Cerebellar nuclear complex (tissue), 1 donor: ENCODE measurements at places on chromosomes 16 and 17.

GRCh38 chr17:76241204-76241538 lies 878 bp upstream of the RNF157 start:
- no peak for DNase-seq

- DNase-seq: no peak
Observed at GRCh38 chr17:10337976-10338375, 34.8 kb downstream of the MYH13 start.

GRCh38 chr16:10122546-10122945 lies 59.7 kb downstream of the GRIN2A start:
- no peak for DNase-seq

- no peak for DNase-seq
Observed at GRCh38 chr17:72579990-72580320, 459.1 kb downstream of the SOX9 start.

DNA sequence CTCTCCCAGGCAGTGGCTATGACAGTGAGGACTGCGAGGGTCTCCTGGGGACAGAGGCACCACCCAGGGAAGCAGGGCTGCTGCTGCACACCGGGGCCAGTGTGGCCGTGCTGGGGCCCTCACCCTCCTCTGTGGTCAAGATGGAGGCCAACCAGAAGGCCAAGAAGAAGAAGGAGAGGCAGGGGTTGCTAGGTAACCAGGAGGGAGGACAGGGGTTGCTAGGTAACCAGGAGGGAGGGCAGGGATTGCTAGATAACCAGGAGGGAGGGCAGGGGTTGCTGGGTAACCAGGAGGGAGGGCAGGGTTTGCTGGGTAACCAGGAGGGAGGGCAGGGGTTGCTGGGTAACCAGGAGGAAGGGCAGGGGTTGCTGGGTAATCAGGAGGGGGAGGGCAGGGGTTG lies 55.2 kb downstream of the ACTG1 start:
- no peak for DNase-seq

DNA sequence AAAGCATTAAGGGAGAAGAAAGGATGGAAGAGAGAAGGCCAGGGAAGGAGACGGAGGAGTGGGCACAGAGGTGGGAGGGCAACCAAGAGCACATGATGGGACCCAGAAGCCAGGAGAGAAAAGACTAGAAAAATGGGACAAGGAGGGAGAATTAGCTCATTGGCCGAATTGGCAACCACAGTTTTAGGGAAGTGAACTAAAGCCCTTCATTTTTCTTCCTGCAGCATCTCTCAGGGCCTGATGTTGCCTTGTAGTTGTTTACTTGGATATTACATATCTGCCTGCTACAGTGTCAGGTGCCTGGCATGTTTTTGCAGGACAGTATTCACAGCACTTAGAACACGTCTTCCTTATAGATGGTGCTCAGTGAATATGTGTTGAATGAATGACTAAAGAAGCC lies 19.0 kb downstream of the EMP2 start:
- no peak for DNase-seq

- DNase-seq: no peak
Observed at GRCh38 chr17:29603109-29603674, 10.3 kb downstream of the ANKRD13B start.

DNA sequence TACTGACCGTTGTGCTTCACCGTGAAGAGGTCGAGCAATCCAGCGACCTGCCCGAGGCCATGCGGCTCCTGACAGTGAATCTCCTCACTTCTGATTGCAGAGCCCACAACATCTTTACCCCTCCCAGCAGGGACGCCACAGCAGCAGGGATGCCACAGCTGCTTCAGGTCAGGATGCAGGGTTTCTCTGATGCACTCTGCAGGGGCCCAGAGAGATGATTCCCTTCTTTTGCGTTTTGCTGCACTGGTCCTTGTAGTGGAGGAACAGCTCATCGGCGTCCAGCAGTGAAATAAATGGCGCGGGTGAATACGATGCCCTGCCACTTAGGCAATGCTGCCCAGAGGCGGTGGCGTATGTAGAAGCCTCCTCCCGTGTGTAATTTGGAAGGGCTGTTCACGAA lies 5.6 kb downstream of the KIAA0513 start:
- no peak for DNase-seq

DNA sequence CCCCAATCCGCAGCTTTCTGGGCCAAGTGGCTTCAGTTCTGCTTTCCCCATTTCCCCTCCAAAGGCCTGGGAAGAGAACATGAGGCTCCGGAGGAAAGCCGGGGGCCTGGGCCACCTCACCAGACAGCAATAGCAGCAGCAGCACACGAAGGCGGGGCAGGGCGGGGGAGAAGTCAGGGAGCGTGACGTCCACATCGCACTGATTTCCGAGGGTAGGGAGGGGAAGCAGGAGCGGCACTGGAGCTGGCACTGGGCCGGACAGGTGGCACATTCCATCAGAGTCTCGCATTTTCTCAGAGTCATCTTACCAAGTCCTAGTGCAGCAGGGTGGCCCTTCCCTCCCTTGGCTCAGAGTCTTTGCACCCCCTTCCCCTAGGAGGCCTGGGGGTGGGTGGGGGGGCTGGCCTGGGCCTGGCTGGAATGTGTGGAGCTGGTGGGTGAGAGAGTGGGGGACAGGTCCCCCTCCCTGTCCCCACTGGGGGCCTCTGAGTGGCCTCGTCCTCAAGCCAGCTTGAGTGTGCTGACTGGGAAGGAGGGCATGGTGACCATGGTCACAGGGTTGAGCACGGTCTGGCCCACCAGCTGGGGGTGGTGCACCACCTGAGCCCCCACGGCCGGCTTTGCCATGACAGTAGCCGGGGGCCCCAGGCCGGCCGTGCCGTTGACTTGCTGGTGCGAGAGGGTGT lies 14.3 kb downstream of the MNT start:
- no peak for DNase-seq

DNA sequence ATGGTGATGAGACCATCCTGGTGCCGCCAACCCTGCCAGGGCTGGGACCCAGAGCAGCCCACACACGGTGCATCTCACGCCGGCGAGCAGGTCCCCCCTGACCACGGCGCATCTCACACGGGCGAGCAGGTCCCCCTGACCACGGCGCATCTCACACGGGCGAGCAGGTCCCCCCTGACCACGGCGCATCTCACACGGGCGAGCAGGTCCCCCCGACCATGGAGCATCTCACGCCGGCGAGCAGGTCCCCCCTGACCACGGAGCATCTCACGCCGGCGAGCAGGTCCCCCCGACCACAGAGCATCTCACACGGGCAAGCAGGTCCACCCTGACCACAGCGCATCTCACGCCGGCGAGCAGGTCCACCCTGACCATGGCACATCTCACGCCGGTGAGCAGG lies 59.2 kb downstream of the MRM3 start:
- no peak for DNase-seq

GRCh38 chr17:82440991-82441627 lies 9.4 kb downstream of the CYBC1 start:
- no peak for DNase-seq

GRCh38 chr16:47778106-47778801 lies 317.1 kb downstream of the PHKB start:
- DNase-seq: no peak

GRCh38 chr16:84260766-84261554 lies 21.1 kb upstream of the KCNG4 start:
- no peak for DNase-seq

GRCh38 chr17:50268026-50268425 lies 6.2 kb upstream of the TMEM92 start:
- no peak for DNase-seq

- no peak for DNase-seq
Observed at GRCh38 chr17:83196024-83196365, 116.6 kb downstream of the METRNL start.

DNA sequence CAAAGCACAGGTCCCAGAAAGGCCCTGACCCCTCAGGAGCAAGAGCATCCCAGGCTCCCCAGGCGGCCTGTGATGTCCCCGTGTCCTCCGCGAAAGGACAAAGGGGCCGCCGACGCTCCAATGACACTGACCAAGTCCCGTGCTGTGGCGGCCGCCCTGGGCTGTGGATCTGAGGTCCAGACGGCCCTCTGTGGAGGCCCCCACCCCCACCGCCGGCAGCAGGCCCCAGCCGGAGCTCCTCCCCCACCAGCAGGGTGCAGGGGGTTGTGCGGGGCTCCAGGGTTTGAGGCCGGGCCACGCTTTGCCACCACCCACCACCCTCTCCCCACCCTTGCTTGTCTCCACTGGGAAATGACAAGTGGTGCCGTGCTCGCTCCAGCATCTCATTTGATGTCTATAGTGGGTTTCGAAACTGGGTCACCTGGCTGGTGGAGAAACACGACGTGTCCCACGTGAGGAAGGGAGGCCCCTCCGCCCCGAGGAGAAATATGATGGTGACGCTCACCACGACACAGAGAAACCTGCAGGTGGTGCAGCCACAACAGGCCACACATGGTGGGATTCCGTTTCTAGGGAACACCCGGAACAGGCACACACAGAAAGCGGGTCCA lies 31.2 kb upstream of the ZNF469 start:
- DNase-seq: no peak

- no peak for DNase-seq
Observed at GRCh38 chr17:44350733-44351226, 5.7 kb downstream of the GRN start.

DNA sequence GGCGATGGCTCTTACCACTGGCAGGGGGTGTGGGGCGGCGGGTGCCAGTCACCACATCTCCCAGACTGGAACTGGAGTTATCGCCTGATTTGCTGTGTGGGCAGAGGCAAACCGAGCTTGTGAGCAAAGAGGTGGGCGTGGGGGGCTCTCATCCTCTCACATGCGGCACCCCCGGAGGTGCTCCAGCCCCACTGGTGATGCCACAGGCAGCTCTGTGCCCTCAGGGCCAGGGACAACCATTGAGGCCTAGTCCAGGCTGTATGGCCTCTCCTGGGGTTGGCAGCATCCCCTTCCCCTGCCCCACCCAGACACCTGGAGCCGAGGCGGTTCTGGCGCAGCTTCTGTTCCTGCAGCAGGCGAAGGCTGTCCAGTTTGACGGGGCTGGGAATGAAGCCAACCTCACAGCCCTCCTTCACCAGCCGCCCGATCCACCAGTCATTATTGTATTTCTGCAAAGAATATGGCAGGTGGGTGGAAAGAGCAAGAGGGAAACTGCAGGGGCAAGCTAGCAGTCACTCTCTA lies 10.9 kb downstream of the CACNB1 start:
- no peak for DNase-seq

DNA sequence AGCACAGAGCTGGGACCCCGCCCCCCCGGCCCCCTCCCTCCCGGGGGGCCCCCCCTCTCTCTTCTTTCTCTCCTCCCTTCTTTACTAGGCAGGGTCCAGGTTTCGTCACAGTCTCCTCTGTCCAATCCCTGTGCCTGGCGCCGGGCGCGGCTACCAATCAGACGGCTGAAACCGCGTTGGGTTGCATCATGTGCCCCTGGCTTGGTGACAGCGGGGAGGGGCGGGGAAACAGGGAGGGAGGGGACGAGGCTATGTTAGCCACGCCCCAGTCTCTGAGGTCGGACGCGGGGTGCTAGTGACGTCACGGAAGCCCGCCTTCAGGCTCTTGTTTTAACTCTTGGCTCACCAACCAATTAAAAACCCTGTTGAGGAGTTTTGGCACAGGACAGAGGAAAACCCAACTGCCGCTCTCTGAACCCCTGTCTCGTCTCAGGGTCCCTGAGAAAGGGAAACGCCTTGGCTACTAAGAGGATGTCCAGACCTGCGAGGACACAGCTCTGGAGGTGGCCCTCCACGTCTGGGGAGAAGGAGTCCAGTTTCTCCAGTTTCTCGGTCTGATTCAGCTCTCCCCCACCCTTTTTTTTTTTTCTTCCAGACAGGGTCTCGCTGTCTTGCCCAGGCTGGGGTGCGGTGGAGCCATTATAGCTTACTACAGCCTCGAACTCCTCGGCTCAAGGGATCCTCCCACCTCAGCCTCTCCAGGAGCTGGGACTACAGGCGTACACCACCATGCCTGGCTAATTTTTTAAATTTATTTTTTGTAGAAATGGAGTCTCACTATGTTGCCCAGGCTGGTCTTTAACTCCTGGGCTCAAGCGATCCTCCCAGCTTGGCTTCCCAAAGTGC lies 441 bp upstream of the PLEKHH3 start:
- peak; percentile 95 for DNase-seq

GRCh38 chr17:33225509-33225908 lies 67.6 kb downstream of the ASIC2 start:
- DNase-seq: no peak

- DNase-seq: no peak
Observed at GRCh38 chr16:51172368-51172767, 21.3 kb upstream of the SALL1 start.

GRCh38 chr16:4860727-4861342 lies 13.6 kb downstream of the UBN1 start:
- DNase-seq: no peak

DNA sequence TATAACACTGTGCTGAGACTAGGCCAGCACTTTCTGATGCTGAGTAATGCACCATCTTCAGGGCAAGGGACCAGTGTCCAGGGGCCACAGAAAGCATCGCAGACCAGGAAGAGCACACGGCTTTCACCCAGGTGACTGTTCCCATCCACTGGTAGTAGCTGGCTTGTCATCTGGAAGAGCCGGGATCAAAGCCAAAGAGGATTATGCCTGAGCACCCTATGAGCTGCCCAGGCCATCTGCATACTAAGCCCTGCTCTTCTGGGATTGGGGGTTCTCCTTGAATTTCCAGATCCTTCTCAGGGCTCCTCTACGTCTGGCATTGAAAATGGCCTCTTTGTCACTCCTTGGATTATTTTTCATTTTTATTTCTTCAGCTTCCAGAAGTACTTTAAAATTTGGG lies 140.7 kb downstream of the IRX3 start:
- DNase-seq: no peak

- no peak for DNase-seq
Observed at GRCh38 chr16:25012525-25012991, 2.6 kb downstream of the ARHGAP17 start.

DNA sequence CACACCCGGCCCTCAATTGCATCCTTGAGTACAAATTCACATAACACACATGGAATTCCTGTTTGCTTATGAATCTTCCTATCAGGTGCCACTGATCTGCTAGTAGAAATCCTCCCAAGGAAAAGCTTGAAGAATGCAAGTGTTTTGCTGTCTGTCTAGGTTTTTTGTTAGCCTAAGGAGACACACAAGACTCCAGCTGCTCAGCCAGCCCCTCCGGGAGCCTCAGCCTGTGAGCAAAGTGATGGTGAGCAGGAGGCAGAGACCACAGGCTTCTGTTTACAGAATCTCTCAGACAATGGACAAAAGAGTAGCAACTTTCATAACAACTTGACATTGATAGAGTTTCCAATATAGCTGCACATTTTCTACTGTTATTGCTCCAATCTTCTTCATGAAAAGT lies 18.4 kb upstream of the PRKCA start:
- no peak for DNase-seq
